ENCODE measurements at places on chromosomes 1 and 21.

GRCh38 chr1:100936194-100936967 is 40.5 kb downstream of the SLC30A7 start:
- no peak for DNase-seq

DNA sequence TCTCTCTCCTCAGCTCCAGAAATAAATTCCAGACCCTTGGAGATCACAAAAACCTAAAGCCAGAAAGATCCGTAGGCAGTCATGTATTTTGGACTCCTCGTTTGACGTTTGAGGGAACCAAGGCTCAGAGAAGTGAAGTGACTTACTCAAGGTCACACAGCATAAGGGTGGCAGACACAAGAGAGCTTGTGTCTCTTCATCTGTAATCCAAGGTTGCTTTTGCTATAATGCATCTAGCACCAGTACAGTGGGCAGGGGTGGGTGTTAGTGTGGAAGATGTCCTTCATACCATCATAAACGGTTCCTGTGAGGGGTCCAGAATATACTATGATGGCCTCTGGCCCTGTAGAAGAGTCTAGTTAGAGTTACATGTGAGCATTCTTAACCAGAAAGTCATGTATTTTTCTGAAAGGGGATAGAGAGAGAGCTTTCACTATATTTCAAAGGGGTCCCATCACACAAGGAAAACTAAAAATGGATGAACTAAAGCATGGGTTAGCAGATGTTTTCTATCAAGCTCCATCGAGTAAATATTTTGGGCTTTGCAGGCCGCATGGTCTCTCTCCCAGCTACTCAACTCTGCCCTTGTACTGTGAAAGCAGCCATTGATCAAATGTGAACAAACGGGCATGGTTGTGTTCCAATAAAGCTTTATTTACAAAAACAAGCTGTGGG is 144.9 kb downstream of the TOMM20 start:
- no peak for DNase-seq

- DNase-seq: peak; percentile 90
Measured at GRCh38 chr1:156748670-156749418, 2.6 kb downstream of the HDGF start.

- DNase-seq: no peak
Measured at GRCh38 chr1:228555074-228555994, 68.2 kb downstream of the RNF187 start.

DNA sequence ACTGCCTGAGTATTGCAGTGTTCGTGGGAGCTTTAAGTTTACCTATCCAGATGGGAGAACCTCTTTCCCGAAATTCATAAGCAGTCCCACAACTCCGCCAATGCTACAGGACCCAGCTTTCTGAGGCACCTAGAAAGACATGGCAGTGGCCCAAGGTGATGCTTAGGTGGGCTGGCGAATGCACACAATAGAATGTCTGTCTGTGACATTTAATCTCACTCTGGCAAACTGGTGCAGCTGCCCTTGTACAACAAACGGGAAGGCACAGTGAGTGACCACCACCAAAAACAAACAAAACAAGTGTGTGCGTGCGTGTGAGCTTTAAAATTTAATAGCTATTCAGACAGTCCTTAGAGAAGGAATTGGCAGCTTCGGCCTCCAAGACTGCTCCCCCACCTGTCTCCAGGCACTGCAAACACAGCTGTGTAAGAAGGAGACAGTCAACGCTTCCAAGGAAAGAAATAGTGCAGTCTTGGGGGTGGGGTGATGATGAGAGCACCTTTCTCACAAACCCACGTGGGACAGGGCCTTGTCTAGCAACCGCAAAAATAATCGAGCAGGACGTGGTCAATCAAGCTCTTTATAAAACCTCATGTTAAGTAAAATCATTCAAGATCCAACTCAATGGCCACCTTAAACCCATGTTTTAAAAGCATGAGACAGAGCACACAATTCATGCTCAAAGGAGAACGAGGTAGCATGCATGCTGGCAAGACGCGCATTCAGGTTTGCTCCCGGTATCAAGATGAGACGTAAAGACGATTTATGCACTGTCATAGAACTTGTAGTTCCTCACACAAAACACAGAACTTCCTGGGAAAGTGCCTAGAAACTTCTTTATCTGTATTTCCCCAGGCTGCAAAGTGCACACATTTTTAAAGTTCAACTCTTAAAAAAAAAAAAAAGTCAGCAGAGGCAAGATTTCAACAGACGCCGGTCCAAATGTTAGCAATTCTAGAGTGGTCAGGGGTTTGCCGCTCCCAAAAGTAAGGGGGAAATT is 84.1 kb downstream of the TM2D1 start:
- no peak for DNase-seq

- no peak for DNase-seq
Measured at GRCh38 chr1:189675712-189676244, 801.9 kb downstream of the BRINP3 start.

DNA sequence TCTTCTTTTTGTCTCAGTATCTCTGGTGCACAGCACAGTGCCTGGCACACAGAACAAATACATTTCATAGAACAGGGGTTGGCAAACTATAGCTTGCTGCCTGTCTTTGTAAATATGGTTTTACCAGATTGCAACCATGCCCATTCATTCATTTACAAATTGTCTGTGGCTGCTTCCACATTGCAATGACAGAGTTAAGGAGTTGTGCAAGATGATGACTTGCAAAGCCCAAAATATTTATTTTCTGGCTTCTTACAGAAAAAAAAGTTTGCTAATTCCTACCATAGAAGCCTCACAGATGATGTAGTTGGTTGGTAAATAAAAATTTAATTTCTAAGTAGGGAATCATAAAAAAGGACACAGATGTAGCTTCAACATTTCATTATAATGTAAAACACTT is 11.2 kb upstream of the HMGB4 start:
- no peak for DNase-seq

DNA sequence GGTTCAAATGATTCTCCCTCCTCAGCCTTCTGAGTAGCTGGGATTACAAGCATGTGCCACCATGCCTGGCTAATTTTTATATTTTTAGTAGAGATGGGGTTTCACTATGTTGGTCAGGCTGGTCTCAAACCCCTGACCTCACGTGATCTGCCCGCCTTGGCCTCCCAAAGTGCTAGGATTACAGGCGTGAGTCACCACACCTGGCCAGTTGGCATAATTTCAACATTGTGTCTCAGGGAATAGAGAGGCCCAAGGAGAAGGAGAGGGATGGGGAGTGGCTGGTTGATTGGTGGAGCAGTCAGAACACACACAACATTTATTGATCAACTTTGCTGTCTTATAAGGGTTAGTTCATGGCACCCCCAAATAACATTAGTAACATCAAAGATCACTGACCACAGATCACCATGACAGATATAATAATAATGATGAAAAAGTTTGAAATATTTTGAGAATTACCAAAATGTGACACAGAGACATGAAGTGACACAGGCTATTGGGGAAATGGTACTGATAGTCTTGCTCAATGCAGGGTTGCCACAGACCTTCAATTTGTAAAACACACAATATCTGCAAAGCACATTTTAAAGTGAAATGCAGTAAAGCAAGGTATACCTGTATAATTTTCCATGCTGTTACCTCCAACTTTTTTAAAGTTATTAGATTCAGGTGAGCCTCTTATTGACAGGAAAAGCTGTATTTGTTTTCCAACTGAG is 15.8 kb upstream of the CYB5R1 start:
- no peak for DNase-seq

DNA sequence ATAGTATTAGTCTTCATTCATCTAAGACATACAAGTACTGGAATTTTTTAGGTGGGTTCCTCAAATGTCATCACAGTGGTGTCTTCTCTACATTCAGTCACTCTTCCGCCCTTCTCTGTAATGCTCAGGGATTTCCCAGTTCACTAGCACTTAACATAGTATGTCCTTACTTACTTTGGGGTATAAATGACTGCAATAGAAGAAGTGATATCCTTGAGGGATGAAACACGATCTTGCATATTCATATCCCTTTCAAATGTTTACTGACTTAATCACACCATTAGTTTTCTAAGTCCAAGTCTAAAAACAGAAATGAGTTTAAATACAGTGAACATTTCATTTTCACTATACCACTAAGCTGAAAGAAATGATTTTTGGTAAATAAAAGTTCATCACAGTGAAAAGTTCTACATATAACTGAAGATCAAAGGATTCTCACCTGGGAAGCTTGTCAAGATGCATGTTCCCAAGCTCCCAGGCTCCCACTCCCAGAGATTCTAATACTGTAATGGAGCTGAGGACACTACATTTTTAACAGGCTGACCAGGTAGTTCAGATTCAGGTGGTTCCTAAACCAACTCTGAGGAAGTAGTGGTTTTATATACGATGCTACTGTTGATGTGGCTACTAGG is 29.7 kb downstream of the MRPL39 start:
- DNase-seq: no peak

DNA sequence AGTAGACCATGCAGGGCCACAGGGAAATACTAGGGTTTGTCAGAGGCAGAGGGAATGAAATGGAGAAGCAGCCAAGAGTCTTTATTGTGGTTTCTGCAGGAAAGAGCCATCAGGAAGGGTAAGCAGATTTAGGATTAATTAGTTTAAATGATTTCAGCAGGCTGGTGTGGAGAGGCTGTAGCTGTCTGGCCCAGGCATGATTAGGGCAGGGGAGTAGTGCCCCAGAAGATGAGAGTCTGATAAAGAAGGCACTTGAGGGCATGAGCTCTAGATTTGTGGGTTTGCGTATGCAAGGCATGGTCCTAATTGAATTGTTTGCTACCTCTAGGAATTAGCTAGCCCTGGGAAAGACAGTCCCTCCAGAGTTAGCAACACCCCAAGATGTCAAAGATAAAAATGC is 484.6 kb upstream of the PLXNA2 start:
- no peak for DNase-seq

- DNase-seq: no peak
Measured at GRCh38 chr1:57826535-57826934, 402.7 kb upstream of the DAB1 start.

All from bronchial epithelial cell (primary cell).